ENCODE measurements at places on chromosomes 1 and 21. TPM values are rescaled to one million over a fixed set of nuclear protein-coding genes. Genes with fewer than 3 reads are reported as not detected.

- no peak overlapping the region for H3K4me3 ChIP-seq
- H3K4me1 ChIP-seq: peaks cover 8% of the 10 kb centered on the region
- H3K36me3 ChIP-seq: peaks cover 8% of the 10 kb centered on the region
- DNase-seq: no peak
Measured at GRCh38 chr21:19998453-19998852, 999.8 kb upstream of the NCAM2 start.

Gene IPP
- 7.4 TPM for total RNA-seq

Gene PRAMEF2
- total RNA-seq: not detected

Gene EPHX1
- 64.4 TPM for total RNA-seq

GRCh38 chr1:226492426-226493137 lies 56.0 kb upstream of the STUM start:
- H3K4me3 ChIP-seq: no peak overlapping the region
- H3K27me3 ChIP-seq: peaks cover 3% of the 10 kb centered on the region
- no peaks in the 10 kb centered on the region for H3K36me3 ChIP-seq
- peaks cover 38% of the 10 kb centered on the region for H3K4me1 ChIP-seq
- DNase-seq: no peak

Gene AADACL3
- total RNA-seq: 0.94 TPM

DNA sequence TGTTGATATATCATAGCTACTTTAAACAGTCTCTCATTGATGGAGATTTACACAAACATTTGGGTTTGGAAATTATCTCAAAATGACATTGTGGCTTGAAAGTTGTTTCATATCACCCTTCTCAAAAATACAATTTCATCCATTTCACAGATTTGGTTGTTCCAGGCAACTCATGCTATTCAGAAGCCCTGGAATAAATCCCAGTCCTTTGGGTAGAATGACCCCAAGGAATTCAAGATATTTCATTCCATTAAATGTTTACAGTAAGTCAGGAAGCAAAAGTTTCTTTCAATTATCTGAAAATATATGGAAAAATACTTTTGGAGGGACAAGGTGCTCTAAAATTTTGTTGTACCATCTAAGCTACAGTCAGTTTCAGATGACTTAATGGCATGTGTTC lies 27.1 kb downstream of the MPZL1 start:
- H3K27me3 ChIP-seq: no peaks in the 10 kb centered on the region
- no peaks in the 10 kb centered on the region for H3K36me3 ChIP-seq
- no peak overlapping the region for H3K27ac ChIP-seq
- H3K4me3 ChIP-seq: no peak overlapping the region
- no peak for DNase-seq

Gene PLA2G5
- total RNA-seq: not detected

GRCh38 chr1:241459186-241459802 lies 60.3 kb downstream of the FH start:
- no peaks in the 10 kb centered on the region for H3K36me3 ChIP-seq
- no peak overlapping the region for H3K27ac ChIP-seq
- peaks cover 52% of the 10 kb centered on the region for H3K27me3 ChIP-seq
- H3K4me1 ChIP-seq: peaks cover 7% of the 10 kb centered on the region
- H3K4me3 ChIP-seq: no peak overlapping the region

DNA sequence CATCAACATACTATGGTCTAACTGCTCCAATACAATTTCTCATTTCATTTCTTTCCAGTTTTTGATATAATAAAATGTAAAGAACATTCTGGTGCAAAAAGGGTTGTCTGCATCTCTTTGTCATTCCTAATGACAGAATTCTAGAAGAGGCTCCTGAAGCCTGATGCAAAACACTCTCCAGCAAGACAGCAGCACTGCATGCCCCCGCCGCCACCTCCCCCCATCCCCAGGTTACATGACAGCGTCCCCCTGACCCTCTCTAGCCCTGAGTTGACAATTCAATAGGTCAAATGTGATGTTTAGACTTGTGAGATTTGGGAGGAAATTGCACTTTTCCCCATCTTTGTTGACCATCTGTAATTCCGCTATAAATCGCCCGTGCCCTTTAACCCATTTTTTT lies 64.6 kb upstream of the C1orf21 start:
- no peak overlapping the region for H3K27ac ChIP-seq
- DNase-seq: peak; percentile 20
- H3K4me3 ChIP-seq: no peak overlapping the region
- no peaks in the 10 kb centered on the region for H3K27me3 ChIP-seq
- peaks cover 10% of the 10 kb centered on the region for H3K4me1 ChIP-seq

DNA sequence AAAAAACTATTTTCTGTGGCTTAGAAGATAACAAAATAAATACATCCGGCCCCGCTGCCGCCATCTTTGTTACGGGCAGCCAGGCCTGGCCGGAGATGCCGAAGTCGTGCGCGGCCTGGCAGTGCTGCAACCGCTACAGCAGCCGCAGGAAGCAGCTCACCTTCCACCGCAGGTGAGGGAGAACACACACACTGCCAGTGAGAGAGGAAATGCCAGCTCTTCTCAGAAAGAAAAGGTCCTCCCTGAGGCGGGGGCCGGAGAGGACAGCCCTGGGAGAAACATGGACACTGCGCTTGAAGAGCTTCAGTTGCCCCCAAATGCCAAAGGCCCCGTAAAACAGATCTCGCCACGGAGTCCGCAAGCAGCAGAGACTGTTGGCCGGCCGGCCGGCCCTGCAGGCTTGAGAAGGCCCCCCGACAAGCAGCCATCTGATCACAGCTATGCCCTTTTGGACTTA lies 323.2 kb downstream of the AMY1C start:
- H3K27ac ChIP-seq: no peak overlapping the region
- no peak overlapping the region for H3K4me3 ChIP-seq
- H3K4me1 ChIP-seq: no peaks in the 10 kb centered on the region
- DNase-seq: no peak

Data from WTC11 (cell line).